ENCODE measurements at places on chromosomes 2 and 18. TPM values are rescaled to one million over a fixed set of nuclear protein-coding genes. Genes with fewer than 3 reads are reported as not detected.

GRCh38 chr2:84395820-84396219, 63.3 kb downstream of the SUCLG1 start:
- H3K27me3 ChIP-seq = no peaks in the 10 kb centered on the region
- H3K36me3 ChIP-seq = no peaks in the 10 kb centered on the region
- H3K4me3 ChIP-seq = no peak overlapping the region
- H3K27ac ChIP-seq = no peak overlapping the region
- DNase-seq = no peak

- H3K27me3 ChIP-seq = no peaks in the 10 kb centered on the region
- H3K4me3 ChIP-seq = no peak overlapping the region
- peaks cover 24% of the 10 kb centered on the region for H3K4me1 ChIP-seq
- no peak for DNase-seq
These were observed 296.5 kb upstream of the EPAS1 start for GRCh38 chr2:46000660-46001059.

DNA sequence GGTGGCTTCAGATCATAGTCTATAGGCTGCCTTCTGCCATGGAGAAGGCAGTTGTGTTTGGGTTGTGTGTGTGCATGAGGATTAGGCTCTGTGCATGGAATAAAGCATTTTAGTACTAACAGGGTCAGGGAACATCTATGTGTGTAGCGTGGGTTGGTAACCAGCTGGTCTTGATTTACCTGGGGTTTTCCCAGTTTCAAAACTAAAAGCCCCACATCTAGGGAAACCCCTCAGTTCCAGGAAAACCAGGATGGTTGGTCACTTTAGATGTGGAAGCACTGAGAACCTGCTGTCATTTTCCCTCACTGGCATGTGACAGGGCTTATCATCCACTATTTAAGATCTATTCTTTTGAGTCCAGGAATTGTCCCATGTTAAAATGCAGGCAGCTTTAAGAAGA, 116.3 kb downstream of the POLE4 start:
- no peak overlapping the region for H3K27ac ChIP-seq
- no peak for DNase-seq
- no peaks in the 10 kb centered on the region for H3K4me1 ChIP-seq
- no peaks in the 10 kb centered on the region for H3K36me3 ChIP-seq

DNA sequence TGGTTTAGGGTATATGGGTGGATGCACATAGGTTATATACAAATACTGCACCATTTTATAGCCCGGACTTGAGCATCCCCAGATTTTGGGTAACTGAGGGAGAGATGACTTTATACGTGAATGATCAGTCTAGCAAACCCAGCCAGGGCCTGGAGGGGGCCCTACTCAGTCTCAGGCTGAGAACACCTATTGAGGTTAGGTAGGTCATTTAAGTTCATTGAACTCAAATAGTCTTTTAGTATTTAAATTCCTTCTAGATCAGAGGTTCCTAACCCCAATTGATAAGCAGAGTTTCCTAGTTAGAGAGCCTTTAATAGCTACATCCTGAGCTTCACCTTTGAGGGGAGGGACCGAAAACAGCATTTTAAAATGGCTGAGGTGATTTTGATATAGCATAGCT, 487.0 kb downstream of the DCC start:
- H3K4me1 ChIP-seq = no peaks in the 10 kb centered on the region
- DNase-seq = no peak
- H3K4me3 ChIP-seq = no peak overlapping the region
- H3K27me3 ChIP-seq = no peaks in the 10 kb centered on the region
- H3K36me3 ChIP-seq = no peaks in the 10 kb centered on the region

GRCh38 chr2:10103179-10103578, 19.4 kb upstream of the RRM2 start:
- no peak overlapping the region for H3K4me3 ChIP-seq
- H3K4me1 ChIP-seq = peaks cover 11% of the 10 kb centered on the region
- DNase-seq = no peak
- no peaks in the 10 kb centered on the region for H3K36me3 ChIP-seq
- no peaks in the 10 kb centered on the region for H3K27me3 ChIP-seq

DNA sequence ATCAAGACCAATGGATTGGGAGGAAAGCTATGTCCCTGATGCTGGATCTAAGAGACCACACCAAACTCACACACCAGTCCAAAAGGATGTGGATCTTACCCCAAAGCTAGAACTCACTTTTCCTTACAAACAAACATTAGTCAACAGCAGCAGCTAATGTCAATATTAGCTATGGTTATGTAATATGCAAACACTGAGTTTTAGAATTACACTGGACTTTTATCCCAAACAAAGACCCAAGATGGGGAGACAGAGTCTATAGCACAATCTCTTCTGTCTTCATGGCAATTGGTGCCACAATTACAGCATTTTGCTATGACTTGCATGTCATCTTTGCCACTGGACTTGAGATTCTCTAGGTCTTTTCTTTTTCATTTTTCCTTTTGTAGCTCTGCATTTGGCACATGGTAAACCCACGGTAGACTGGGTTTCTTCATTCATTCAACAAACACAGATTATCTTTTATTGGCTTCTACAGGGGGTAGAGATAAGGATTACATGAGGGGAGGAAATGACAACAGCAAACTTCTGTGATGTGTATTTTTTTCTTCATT, 59.0 kb downstream of the SPRED2 start:
- peak overlapping the region; percentile 53 for H3K27ac ChIP-seq
- no peaks in the 10 kb centered on the region for H3K27me3 ChIP-seq
- peak; percentile 55 for DNase-seq
- H3K36me3 ChIP-seq = no peaks in the 10 kb centered on the region
- H3K4me1 ChIP-seq = peaks cover 54% of the 10 kb centered on the region

DNA sequence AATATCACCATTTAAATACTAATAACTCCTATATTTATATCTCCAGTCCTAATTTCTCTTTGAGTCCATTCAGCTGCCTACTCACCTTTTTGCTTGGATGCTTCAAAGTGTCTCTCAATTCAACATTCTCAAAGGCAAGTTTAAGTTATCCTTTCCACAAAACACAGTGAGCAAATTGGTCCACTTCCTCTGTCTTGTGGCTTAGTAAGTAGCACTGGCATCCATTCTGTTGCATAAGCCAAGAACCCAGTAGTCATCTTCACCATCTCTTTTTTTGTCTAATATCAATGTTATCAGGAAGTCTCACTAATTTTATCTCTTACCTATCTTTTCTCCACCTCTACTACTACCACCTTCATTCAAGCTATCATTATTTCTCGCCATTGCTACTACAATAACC, 27.4 kb upstream of the IL1RL1 start:
- H3K4me1 ChIP-seq = no peaks in the 10 kb centered on the region
- H3K36me3 ChIP-seq = no peaks in the 10 kb centered on the region
- no peak overlapping the region for H3K27ac ChIP-seq
- H3K4me3 ChIP-seq = no peak overlapping the region
- DNase-seq = no peak

DNA sequence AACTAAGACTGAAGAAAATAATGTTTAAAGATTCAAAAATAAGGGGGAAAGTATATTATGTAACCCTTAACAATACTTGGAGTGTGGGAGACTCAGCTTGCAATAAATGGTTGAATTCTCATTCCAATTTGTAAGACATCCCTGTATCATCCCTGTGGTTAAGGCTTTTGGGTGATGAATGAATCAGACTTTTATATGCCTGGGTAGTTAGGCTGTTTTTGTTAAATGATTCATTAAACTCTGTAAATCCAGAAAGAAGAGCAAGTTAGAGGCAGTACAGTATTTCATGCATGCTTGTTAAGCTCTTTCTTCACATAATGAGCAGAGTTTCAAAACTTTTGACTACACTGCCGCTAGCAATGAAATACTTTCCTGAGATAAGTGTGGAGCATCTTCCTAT, 948.8 kb downstream of the SOCS6 start:
- H3K4me3 ChIP-seq = no peak overlapping the region
- H3K4me1 ChIP-seq = no peaks in the 10 kb centered on the region
- DNase-seq = no peak
- no peaks in the 10 kb centered on the region for H3K27me3 ChIP-seq
- H3K27ac ChIP-seq = no peak overlapping the region

DNA sequence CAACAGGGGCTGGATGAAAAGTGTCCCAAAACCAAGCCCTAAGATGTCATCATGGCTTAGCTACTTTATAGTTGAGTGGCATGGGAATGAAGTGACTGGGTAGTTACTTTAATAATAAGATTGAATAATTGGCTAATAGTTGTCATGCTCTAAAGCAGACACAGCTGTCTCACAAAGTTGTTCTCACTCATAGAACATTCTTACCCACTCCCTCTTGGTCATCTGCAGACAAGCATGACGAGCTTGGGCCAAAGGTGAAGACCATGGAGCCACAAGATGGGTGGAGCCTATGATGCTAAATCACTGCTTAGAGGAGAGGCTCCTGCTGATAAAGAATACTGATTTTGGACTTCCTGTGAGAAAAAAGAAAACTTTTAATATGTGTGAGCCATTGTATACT, 62.4 kb upstream of the MMADHC start:
- H3K4me3 ChIP-seq = no peak overlapping the region
- DNase-seq = no peak
- no peak overlapping the region for H3K27ac ChIP-seq
- H3K4me1 ChIP-seq = peaks cover 50% of the 10 kb centered on the region
- H3K27me3 ChIP-seq = no peaks in the 10 kb centered on the region
- no peaks in the 10 kb centered on the region for H3K36me3 ChIP-seq

GRCh38 chr2:228367356-228367755, 185.9 kb upstream of the SPHKAP start:
- H3K36me3 ChIP-seq = no peaks in the 10 kb centered on the region
- DNase-seq = no peak
- no peaks in the 10 kb centered on the region for H3K4me1 ChIP-seq
- no peak overlapping the region for H3K4me3 ChIP-seq
- no peak overlapping the region for H3K27ac ChIP-seq

GRCh38 chr2:168355779-168356476, 100.1 kb upstream of the CERS6 start:
- no peak overlapping the region for H3K4me3 ChIP-seq
- H3K27ac ChIP-seq = no peak overlapping the region
- DNase-seq = no peak
- no peaks in the 10 kb centered on the region for H3K27me3 ChIP-seq
- no peaks in the 10 kb centered on the region for H3K36me3 ChIP-seq
- H3K4me1 ChIP-seq = no peaks in the 10 kb centered on the region

GRCh38 chr2:54666131-54666633, 57.3 kb upstream of the EML6 start:
- DNase-seq = no peak
- no peak overlapping the region for H3K4me3 ChIP-seq
- H3K27ac ChIP-seq = peak overlapping the region; percentile 26
- peaks cover 17% of the 10 kb centered on the region for H3K36me3 ChIP-seq

DNA sequence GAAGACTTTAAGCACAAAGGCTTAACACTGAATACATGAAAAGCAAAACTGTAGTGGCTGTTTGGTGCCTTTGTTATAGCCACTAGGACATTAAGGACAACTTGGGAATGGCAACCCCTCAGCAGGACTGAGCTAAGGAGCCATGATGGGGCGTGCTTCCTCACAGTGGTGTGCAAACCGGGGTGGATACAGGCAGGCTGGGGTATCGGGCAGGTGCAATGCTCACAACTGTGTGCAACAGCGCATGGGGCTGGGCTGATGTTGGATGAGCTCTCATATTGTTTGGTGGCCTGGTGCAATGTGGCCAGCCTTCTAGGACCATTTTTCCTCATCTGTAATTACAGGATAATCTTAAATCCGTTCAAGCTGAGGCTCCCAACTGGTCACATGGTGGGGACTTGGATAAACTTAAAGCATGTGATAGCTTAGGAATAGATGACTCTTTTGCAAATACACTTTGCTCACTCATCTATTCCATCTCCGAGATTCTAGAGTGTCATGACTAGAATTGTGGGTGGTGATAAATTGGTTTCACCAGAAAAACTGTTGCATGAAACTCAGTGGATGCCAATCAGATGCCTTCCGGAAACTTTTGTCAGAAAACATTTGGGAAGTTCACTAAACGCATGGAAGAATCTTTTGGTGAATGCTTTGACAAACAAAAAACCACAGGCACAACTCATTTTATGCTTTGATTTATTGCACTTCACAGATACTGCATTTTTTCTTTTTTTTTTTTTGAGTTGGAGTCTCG, 116.5 kb downstream of the PXDN start:
- no peaks in the 10 kb centered on the region for H3K27me3 ChIP-seq
- no peak for DNase-seq
- H3K4me3 ChIP-seq = no peak overlapping the region
- no peaks in the 10 kb centered on the region for H3K36me3 ChIP-seq
- H3K4me1 ChIP-seq = peaks cover 36% of the 10 kb centered on the region
- H3K27ac ChIP-seq = no peak overlapping the region

- H3K4me3 ChIP-seq = no peak overlapping the region
- no peak for DNase-seq
- no peaks in the 10 kb centered on the region for H3K36me3 ChIP-seq
These were observed 99.1 kb downstream of the SLC25A12 start for GRCh38 chr2:171794918-171795317.

DNA sequence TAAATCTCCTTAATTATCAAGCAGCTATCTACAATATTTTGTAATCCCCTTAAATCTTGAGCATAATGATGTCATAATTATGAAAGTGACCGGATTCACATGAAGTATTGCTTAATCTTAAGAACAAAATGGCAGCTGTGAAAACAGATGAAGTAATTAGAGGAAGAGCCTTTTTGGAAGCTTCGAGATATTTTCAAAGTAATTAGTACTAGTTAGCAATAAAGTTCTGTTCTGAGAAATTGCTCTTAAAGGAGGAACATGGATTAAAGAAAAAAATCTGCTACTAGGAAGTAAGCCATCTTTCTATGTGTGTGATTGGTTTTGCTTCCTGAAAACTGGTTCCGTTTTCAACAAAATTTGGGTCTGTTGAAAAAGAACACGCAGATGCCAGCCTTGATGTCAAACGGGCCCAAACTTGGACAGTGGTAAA, 18.3 kb downstream of the CLUL1 start:
- H3K4me3 ChIP-seq = no peak overlapping the region
- no peak overlapping the region for H3K27ac ChIP-seq
- H3K4me1 ChIP-seq = no peaks in the 10 kb centered on the region
- no peaks in the 10 kb centered on the region for H3K36me3 ChIP-seq

- DNase-seq = no peak
- H3K27me3 ChIP-seq = no peaks in the 10 kb centered on the region
- no peaks in the 10 kb centered on the region for H3K4me1 ChIP-seq
- H3K36me3 ChIP-seq = no peaks in the 10 kb centered on the region
These were observed 328.4 kb downstream of the CLIP4 start for GRCh38 chr2:29443627-29444026.

Gene CCDC102B
- total RNA-seq = 1.1 TPM

Gene ERBB4
- total RNA-seq = not detected

Gene MTCL1
- total RNA-seq = 28.3 TPM

Gene MMADHC
- total RNA-seq = 125 TPM

Gene INPP5D
- not detected for total RNA-seq

Gene NEU2
- not detected for total RNA-seq

Gene NEMP2
- total RNA-seq = 19.1 TPM

Gene PCARE
- not detected for total RNA-seq
